ENCODE measurements at places on chromosomes 7 and 10.

GRCh38 chr7:116280803-116281202 lies 70.5 kb downstream of the TES start:
- no peak for DNase-seq

GRCh38 chr7:48681006-48681405 lies 243.3 kb upstream of the CDC14C start:
- no peak for DNase-seq

GRCh38 chr7:46233585-46234329 lies 312.7 kb upstream of the IGFBP3 start:
- no peak for DNase-seq

DNA sequence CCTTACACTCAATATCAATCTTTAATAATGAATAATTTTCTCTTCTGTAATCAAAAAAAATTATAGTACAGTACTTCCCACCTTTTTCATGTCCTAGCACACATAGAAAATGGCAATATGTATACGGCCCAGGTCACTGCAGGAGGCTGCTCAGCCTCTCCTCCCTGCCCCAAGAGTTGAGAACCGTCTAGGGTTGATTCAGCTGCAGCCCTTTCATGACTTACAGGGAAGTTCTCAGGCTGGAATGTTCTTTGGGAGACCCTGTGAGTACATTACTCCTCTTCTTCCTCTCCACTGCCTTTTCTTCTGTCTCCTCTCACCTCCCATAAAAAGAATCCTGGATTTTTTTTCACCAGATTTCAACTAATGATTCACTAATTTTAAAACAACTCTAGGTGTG lies 180.0 kb downstream of the HDAC9 start:
- no peak for DNase-seq

DNA sequence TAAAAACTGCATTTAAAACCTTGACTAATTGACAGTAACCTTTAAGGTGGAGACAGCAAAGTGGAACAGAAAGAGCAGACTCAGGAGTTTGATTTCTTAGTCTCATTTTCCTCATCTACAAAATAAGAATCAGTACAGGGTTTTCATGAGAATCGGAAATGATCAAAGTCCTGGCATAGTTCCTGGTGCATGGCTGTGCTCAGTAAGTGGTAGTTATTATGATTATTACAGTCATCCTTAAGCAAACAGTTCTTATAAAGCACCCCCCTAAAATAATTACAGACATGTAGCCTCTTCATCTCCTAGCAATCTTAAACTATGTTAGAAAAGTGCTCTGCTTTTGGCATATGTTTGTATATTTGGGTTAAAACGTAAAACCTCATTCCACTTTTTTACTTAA lies 18.0 kb downstream of the NEBL start:
- DNase-seq, result no peak

DNA sequence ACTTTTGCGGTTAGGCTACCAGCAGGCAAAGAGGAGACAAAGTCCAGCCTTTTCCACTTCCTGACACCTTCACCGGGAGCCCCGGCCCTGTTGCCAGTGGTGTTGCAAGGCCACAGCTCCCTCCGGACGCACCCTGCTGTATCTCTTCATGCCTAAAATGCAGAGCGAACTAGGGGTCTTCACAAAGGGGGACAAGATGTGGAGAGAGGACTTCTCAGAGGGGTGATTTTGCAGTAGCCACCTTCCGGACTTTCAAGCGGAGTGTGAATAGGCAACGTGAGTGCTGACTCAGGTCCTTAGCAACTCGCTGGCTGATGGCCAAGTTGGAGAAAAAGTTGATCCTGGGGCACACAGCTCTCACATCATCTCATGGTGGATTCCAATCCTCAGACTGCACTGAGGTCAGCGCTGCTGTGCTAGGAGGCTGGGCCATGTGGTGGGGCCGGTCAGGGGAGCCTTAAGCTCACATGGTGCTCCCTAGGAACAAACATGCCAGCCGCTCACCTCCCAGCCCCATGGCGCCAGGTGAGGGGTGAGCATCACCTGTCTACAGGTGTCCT lies 166.3 kb downstream of the LCOR start:
- no peak for DNase-seq

DNA sequence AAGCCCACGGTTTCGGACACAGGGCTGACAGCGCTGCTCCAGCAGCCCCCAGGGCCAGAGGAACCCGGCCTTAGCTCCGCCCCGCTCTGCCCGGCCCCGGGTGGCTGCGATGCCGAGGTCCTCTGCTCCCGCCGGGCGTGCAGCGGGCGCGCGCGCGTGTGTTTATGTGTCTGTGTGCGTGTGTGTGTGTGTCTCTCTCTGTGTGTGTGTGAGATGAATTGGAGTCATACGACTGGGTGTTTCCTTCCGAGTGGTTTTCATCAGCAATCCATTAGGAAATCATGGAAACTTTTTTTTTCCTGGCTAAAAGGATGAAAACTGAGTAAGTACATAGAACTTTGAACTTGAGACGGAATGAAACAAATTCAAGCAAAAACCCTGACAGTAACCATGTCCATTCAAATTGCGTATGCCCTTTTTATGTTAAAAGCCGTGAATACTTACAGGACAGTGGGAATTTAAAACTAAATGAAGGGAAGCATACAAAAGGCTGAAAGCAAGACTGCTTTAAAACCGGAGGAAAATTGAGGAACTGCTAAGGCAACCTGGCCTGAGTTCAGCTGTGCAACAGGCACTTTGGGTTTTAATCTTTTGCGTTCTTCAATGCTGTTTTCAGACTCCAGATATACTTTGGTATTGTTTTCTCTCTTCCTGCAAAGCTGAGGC lies at the start of gene CPED1:
Gene CPED1 (plus strand): TSS at position 121 of the 666 bp plus-strand sequence. CDS start 911 bp downstream, outside the sequence.
- peak; percentile 29 for DNase-seq

- DNase-seq, result no peak
Measured at GRCh38 chr7:93211228-93211818, 14.9 kb downstream of the HEPACAM2 start.

DNA sequence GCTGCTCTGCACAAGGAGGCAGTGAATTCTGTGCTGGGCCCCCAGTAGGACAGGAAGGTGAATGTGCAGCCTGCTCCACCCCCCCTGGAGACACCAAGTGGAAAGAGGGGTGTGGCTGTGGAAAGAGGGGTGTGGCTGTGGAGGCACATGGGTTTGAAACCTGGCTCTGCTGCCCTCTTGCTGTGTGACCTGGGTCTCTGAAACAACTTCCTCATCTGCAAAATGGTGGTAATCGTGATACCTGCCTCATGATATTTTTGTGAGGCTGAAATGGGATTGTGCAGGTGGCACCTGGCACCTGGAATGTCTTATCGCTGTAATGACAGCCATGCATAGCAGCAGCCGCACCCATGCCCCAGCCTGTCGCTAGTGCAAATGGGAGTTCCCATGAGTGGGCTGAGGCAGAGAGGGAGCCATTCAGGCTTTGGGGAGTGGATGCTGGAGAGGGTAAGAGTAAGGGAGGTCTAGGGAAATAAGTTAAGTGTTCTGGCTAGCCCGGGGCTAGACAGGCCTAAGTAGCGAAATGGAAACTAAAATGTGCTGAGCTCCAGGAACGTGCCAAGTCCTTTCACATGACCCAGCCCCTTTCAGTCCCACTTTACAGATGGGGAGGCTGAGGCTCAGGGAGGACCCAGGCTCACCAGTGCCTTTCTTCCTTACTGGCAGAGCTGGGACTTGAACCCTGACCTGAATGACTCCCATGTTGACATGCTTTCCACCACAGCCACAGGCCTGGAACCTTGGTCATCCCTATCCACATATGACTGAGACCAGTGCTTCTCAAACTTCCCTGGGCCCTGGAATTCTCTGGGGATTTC lies 35.0 kb downstream of the C10orf105 start:
- peak; percentile 27 for DNase-seq

DNA sequence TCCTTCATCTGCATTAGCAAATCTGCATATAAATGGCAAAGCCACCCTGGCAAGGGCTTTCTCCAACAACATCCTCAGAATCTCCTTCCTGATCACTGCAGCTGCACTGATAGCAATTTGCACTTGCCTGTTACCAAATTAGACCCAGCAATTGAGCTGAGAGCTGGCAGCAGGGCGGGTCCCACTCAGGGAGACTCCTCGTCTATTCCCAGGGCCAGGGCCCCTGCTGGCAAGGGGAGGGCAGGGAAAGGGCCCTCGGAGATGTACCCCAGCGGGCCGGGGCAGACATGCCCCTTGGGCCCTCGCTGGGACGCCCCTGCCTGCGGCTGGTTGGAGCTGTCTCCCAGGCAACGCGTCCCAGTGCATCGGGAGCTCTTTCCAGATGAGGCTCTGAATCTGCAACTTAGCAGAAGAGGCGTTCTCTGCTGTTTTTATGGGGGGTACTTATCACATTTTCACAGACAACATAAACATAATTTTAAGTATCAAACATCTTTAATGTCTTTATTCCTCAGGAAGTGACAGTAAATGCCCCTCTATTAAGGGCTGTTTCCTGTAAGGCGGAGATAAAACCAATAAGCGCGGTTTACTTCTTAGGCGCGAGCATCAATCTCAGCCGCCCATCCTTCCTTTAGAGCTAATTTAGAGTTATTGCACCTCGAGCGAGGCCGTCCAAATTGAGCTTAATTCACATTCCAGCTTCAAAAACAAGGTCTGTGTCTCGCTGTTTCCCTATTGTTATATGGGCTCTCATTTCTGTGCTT lies 249.0 kb upstream of the PPP2R2D start:
- DNase-seq, result no peak

GRCh38 chr7:155001756-155002410 lies 1.0 kb downstream of the PAXIP1 start:
- no peak for DNase-seq

GRCh38 chr7:153567426-153567825 lies 484.8 kb upstream of the DPP6 start:
- no peak for DNase-seq

- DNase-seq, result no peak
Measured at GRCh38 chr10:84196941-84197340, 2.6 kb downstream of the CDHR1 start.

GRCh38 chr10:11057994-11058393 lies 40.3 kb downstream of the CELF2 start:
- no peak for DNase-seq

DNA sequence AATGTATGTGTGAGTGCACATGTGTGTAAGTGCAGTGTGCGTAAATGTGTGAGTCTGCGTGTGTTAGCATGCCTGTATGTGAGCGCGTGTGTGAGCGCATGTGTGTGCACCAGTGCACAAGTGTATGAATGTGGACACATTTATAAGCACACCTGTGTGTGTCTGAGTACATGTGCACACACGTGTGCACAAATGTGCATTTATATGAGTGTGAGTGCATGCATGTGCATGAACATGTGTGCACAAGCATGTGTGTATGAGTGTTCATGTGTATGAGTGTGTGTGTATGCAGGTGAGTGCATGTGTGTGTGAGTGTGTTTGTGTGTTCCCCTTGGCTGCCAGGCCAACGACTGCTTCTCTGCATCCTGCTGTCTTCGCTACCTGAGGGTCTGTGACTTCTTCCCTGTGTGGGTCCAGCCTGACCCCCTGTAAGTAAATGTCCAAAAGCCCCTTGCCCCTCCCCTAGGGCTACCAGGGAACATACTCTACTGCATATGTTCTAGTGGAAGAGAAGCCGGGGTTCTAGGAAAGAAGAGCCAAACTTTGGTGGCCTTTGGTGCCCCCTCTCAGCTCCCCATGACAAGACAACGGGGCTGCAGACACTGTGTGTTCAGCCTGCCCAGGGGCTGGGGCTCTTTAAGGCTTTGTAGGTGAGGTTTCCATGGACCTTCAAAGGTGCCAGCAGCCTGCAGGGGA lies 17.0 kb downstream of the GOLGA7B start:
- no peak for DNase-seq

DNA sequence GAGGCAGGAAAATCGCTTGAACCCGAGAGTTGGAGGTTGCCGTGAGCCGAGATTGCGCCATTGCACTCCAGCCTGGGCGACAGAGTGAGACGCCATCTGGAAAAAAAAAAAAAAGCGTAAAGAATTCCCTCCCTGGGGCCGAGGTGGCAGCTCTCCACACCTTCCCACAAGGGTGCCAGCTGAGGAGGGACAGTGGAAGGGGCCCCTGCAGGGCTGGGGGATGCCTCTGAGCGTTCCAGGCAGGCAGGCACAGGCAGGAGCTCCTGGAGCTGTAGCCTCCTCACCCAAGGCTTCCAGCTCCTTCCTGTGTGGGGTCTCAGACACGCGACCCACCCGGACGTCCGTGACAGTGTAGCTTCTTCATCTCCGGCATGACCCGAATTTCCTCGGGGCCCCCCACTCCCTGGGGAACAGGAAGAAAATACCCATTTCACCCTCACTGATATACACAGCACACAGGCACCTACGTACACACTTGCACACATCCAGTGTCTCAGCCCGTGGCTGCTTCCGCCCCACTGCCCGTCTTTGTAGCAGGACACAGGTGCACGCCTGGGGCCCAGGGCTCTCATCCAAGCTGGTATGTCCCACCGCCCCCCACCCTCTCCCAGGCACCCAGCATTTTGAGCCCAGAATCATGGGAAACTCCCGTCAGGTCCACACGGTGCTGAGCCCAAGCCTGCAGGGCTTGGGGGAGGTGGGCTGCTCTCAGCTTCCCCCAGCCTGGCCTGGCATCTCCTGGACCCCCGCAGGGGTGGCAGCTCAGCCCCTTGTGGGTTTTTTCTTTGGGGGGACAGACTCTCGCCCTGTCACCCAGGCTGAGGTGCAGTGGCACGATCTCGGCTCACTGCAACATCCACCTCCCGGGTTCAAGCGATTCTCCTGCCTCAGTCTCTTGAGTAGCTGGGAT lies 25.7 kb downstream of the GRIFIN start:
- no peak for DNase-seq

DNA sequence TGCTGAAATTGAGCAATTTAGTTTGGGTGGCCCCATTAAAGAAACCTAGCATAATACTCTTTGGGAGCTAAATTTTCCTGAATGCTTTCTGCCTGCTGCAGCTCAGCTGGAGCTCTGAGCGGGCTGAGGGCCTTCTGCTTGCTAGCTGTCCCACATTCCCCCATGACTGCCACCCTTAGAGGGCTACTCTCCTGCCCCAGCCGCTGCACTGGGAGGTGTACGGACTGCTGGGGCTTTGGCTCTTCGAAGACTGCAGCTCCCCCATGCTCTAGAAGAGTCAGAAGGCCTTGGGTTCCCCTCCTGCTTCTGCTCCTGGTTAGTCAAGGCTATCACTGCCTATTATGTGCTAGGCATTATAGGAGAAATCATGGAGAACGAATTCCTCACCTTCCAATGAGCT lies 31.5 kb downstream of the BLVRA start:
- no peak for DNase-seq

GRCh38 chr7:68547181-68547580 lies 1051.1 kb upstream of the AUTS2 start:
- no peak for DNase-seq

GRCh38 chr7:42082144-42082543 lies 154.9 kb downstream of the GLI3 start:
- no peak for DNase-seq

GRCh38 chr10:93756118-93756517 lies 1.6 kb upstream of the LGI1 start:
- no peak for DNase-seq

- no peak for DNase-seq
Measured at GRCh38 chr7:71403202-71403946, 271.4 kb downstream of the GALNT17 start.

DNA sequence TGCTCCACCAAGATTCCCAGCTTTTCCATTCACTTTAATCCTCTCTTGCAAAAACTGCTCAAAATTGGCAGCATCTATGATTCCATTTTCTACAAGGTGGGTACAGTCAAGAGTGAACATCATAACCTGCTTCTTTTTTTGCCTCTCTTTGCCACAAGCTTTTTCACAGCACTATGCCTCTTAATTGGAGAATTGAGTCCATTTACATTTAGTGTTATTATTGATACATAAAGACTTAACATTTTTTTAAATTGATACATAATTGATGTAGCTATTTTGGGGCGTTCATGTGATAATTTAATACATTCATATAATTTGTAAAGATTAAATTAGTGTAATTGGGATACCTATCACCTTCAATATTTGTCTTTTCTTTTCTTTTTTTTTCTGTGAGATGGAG lies 18.8 kb downstream of the AS3MT start:
- no peak for DNase-seq

GRCh38 chr7:5528071-5528814 lies 104.6 kb upstream of the TNRC18 start:
- DNase-seq, result peak; percentile 20
